Hepatic stellate cell (primary cell): ENCODE measurements at places on chromosomes 3 and 15.

GRCh38 chr3:184868477-184868876 is 56.5 kb downstream of the VPS8 start:
- DNase-seq: no peak

- DNase-seq: no peak
These were observed 210.4 kb downstream of the TP63 start for GRCh38 chr3:189841473-189842205.

GRCh38 chr15:48330105-48330785 is 984 bp upstream of the DUT start:
- DNase-seq: no peak

- no peak for DNase-seq
These were observed 10.1 kb upstream of the MINDY2 start for GRCh38 chr15:58761010-58761388.

DNA sequence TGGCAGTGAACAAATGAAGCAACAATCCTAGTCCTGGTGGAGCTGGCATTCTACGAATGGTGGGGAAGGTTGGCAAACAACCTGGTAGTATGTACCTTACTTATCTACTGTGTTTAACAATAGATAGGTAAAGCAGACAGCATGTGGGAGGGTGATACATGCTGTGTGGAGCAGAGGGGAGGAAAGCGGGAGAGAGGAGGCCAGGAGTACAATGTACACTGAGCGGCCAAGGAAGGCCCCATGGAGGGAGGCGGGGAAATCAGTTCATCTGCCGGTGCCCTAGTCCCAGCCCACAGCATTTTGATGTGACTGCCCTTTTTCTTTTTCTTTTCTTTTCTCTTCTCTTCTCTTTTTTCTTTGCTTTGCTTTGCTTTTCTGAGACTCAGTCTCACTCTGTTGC is 5.3 kb upstream of the RHCG start:
- no peak for DNase-seq

DNA sequence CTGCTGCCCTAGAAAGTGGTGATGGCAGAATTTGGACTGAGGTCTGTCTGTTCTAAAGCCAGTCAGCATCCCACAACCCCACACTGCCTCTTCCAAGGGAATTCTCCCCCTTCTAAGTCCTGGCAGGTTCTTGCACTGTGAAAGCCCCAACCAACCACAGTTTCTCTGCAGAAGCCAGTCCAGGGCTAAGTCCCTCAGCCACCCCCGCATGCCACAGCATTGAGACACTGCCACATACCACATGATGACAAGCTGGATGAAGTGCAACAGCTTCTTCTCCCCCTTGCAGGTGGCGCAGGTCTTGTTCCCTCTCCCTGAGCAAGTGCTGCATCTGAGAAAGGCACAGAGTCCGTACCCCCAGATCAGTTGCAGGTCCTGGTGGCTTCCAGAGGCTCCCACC is 18.6 kb downstream of the SSUH2 start:
- DNase-seq: peak; percentile 80

DNA sequence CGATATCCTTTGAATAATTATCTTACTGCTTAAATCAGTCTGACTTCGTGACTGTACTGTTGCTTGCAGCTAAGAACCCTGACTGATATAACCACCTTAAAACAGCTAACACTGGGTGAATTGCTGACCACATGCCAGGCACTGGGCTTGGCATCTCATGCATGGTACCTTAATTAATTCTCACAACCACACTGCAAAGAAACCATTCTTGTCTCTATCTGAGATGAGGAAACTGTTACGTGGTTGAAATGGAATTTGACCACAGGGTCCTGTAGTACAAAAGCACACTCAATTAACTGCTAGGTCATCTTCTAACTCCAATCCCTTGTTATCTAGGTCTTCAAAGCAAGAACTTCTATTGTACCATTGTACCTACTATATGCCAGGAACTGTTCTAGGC is 92.7 kb upstream of the PRICKLE2 start:
- no peak for DNase-seq

DNA sequence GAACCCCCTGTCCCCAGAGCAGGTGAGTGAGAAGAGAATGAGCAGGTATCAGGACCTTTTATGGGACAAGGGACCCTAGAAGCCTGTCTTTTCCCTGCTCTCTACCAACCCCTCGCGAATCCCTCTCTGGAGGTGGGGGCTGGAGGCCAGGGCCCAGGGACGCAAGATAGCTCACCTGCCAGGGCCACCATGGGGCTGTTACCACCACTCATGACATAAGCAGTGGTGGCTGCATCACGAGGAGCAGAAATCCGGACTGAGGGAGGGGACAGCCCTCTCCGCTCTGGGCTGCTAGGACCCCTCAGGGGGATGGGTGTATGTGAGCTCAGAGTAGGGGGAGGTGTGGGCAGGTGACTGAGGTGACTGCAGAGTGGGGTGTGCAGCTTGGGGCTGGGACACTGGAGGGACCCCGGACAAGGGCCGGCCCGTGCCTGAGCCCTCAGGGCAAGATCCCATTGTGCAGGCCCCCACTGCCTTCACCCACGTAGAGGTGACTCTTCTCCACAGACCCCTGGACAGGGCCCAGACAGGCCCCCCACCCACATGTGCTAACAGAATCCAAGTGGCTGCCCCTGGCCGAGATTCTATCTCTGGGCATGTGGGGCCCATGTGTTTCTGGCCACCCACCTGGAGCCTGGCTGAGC is 190.6 kb downstream of the TBC1D2B start:
- no peak for DNase-seq

DNA sequence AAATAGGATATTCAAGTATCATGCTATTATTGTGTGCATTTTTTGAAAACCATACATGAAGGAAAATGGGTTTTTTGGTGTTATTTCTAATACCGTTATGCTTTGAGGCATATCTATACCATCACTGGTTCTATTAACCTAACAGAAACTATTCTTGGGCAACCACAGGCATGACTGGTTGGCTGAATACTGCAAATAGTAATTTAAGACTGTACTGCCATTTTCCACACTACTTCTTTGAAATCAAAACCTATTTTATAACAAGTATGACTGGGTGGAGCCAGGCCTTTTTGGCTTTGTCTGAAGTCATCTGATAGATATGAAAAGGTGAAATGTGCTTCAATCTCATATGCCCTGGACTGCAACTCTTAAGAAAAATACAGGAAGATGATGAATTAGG is 115.1 kb downstream of the ULK4 start:
- DNase-seq: no peak

DNA sequence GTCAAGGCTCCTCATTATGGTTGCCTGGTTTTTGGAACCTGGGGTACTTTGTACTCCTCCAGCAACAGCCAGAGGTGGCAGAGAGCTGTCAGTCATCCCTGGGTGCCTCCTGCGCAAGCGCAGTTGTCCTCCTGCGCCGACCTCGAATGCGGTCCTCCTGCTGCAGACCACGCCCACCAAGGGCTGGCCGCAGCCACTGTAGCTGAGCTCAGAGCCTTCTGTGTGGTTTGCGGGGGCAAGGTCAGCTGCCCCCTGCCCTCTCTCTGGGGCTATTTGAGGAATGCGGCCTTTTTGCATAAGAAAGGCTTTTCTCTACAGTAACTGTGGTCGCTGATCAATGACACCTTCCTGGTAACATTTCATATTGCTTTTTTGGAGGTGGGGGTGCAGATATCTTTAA is 131.3 kb upstream of the SNRPN start:
- DNase-seq: no peak

DNA sequence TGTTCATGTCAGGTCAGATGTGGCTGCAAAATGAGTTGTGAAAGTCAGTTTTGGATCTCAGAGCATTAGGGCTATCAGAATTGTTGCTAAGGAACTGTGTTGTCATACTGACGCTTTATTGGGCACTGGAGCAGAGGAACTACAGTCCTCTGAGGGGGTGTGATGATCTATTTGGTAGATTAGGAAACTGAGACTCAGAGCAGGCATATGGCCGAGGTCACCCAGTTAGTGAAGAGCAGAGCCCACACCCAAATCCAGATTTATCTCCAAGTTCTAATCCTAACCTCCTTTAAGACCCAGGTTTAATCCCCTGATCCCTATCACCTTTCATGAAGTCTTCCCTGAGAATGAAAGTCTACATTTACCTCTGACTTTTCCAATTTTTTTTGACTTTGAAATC is 25.6 kb upstream of the GLCE start:
- no peak for DNase-seq

GRCh38 chr3:59423707-59424106 is 373.9 kb upstream of the CFAP20DC start:
- DNase-seq: no peak

DNA sequence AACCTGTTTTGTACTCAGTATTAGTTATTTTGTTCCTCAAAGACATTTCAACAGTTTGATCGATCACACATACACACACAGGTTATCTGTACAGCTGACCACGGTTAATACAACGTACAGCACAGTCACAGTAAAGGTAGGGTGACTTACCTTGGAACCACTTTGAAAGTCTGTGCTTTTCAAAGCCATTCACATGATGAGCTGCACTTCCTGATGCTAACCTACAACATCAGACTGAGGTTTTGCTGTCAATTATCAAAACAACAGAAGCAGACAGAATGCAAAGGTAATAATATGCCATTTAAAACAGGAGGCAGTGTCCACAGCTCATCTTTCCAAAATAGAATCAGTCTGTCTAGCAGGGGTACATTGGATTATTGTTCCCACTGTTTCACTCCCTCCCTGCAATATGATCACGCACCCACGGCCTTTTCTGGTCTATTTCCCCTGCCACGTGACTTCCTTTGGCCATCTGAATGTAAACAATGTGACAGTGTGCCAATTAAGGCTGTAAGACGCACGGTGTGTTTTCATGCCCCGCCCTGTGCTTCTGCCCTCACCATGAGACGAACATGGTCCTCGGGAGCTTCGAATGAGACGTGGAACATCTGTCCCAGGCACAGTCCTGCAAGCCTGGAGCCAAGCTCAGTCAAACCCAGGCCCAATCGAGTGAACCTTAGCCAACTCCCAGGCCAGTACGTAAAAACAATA is 102.4 kb downstream of the FMN1 start:
- no peak for DNase-seq

DNA sequence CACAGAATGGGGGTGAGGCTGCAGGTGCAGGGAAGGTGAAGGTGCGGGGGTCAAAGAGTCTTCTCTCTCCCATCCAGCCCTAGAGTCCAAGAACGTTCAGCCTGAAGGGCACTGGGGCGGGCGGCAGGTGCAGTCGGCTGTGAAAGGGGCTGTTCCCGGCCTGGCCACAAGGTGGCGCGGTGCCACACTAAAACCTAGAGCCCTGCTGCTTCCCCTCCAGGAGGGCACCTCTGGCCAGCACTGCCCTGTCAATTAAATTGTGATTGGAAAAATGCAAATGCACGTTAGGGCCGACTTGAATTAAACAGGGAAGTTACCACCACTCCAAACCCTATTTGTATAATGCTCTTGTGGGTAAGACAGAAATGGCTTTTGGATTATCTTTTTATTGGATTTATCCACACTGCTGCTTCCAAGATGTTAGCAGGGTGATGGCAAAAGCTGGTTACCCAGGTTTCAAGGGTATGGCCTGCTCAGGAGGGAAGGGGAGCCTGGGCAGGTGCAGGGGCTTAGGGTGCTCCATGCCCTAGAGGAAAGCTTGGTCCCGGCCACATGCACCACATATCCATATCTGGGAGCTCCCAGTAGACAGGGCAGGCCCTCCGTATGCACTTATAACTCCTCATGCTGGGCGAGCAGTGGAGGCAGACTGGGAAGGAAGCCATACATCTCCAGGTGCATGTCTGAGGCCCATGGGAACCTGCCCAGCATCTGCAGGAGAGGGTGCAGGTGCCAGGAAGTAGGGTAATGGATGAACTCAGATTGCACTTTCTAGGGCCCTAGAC is 119.8 kb downstream of the ADCY5 start:
- peak; percentile 81 for DNase-seq

DNA sequence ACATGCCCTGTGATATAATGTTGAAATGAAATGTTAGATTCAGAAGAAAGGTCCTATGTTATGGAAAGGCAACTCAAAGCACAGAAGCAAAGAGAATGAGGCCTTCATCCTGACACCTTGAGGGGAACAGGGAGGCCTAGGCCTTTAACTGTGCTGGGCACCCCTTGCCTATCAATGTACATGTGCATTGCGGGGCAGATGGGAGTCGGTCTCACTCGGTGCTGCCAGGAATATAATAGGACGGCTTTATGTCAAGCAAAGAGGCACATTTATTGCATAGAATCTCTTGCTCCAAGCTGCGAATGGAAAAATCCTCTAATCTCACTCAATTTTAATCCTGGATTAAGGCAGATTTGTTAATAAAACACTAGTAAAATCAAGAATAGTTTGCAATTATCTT is 301.0 kb upstream of the SOX14 start:
- DNase-seq: no peak

DNA sequence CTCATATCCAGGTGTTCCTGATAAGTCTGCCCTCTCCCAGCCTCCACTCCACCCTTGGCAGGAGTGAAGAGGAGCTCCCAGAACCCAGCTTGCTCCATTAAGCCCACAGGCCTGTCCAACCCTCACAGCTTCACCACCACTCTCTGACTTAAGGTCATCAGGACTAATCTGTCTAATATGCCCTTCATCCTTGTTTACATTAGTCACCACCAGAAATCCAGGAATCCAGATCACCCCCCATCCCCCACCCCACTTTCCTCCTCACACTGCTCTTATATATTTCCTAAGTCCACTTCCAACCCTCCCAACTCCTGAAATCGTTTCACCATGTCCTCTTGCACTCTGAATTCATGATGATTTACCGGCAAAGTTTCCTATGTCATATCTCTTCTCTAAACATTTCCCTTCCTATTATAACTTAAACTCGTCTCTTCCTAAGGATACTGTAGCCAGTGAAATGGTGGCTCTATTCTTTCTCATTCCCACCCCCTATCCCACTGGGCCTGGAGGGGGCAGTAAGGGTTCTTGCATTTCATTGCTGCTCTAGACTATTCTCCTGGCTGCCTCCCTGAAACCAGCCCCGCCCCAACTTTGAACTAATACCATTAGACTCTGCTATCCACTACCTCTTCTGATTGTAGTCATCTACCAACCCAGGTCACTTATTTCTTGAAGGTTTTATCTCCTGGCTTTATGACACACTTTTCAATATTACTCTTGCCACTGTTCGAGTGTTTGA is 43.4 kb downstream of the PPP2R3A start:
- DNase-seq: no peak

DNA sequence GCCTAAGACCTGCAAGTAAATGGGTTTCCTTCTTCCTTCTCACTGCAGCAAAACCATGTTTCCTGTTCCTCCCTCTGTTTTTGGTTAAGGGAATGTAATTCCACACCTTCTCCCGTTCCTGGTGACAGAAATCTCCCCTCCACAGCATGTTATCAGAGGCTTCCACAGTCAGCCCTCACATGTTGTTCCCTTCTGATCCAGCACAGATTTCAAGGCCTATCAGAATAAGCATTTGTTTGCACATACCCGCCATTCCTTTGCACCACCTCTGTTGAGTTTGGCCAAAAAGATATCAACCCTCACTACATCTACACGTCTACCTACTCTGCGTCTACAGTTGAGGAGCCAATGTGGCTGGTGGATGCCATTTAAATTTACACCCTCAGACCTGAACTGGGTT is 113.9 kb upstream of the GRM7 start:
- no peak for DNase-seq

- DNase-seq: no peak
These were observed 120.5 kb downstream of the POLR2M start for GRCh38 chr15:57827021-57827420.

DNA sequence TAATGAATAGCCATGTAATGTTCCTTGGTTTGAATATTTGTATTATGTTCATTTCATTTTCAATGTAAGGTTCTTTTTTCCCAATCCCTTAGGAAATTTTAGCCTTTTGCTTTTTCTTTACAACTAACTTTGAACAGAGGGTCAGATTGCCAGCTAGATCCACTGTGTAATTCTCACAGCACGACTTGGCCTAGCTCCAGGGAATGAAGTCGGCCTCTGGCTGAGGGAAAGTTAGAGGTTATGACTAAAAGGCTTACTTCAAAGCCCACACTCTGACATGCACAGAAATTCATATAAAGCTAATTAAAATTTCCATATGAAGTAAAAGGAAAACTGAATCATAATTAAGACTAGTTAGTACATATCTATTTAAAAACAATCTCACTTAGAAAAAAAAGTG is 38.7 kb downstream of the ROBO1 start:
- DNase-seq: no peak
